CD4-positive, alpha-beta T cell treated with Interleukin-10 for 1 hour (primary cell): ENCODE measurements at places on chromosomes 3 and 15.
A peak's percentile ranks its signal among the peaks of the same experiment; 100 is the strongest.

DNA sequence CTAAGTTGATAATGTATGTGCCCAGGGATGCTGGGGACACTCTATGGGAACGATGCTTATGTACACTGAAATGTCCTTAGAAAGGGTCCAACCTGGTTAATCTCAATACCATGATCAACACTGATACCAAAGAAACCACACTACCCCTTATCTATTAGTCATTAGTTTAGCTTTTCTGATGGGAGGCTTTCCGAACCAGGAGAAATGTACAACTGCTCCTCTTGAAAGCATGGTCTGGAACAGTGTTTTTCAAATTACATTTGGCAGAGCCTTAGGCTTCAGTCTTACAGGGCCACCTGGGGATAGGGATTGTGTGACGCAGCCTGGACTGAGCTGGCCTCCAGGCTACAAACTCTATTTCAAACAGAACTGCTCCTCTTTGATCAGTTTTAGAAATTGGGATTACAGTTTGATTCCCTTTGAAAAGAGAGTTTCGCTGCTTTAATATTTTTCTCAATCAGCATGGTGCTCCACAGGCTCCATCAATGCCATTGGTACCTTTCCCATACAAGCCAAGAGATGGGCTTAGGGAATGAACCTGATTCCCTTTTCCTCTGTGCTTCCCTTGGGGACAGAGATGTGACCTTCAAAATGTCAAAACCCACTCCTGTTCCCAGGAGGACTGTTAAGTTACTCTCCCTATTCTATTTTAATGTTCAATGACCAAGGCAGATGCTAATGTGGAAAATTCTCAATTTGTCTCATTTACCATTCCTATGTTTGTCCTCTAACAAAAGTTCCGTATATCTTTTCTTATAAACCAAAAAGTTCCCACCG lies 296.0 kb upstream of the ADAMTS9 start:
- no peak for DNase-seq

- no peak for DNase-seq
Measured at GRCh38 chr15:73026511-73027054, 25.7 kb upstream of the NEO1 start.

- no peak for DNase-seq
Measured at GRCh38 chr3:187902936-187903335, 157.7 kb upstream of the BCL6 start.

DNA sequence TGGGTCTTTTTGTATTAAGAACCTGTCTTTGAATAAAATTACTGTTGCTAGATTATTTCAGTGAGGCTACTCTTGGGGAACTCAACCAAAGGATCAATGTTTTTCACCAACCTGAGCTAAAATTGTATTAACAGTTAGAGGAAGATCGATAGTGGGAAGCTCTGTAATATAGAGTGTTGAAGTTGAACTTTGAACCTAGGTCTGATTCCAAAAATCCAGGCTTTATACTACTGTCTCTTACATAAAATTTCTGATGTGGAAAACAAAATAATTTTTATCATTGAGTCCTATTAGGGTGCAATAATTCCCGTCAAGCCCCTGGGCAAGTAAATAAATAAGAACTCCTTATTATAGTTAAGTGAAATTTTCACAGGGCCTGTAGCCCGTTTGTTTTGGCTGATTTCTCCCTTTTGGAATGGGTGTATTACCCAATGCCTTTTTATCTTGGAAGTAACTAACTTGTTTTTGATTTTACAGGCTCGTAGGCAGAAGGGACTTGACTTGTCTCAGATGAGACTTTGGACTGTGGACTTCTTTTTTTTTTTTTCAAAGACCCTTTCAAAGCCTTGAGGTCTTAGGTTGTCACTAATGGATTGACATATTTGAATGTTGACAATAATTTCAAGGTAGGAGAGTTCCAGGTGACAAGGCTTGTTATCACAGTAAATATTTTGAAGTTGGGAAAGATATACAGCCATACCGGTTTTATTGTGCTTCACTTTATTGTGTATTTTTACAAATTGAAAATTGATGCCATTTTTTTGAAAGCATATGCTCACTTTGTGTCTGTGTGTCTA lies 276.1 kb downstream of the NFKBIZ start:
- DNase-seq = no peak

DNA sequence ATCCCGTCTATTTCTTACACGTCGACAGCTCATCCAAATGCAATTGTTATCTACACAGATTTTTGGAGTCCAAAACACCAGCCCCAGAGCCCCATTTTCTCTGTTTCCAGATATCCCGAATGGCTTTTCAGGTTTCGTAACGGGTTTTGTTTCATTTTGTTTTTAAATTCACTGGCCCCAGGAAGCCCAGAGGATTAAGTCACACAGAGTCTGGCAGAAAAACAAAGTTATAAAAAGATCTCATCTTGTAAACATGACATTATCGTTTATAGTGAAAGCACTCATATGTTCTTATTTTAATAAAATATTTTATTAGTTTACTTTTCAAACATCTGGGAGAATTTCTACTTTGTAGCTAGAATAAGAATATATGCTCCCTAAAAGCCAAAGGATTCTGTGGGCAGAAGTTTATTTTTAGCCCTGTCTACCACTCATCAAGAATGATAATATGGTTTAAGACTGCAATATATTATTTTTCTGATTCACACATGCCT lies 149.3 kb upstream of the SLC2A2 start:
- no peak for DNase-seq

- DNase-seq = no peak
Measured at GRCh38 chr15:61158504-61159407, 70.3 kb downstream of the RORA start.

GRCh38 chr3:176041812-176042211 lies 1155.5 kb downstream of the TBL1XR1 start:
- DNase-seq = no peak

DNA sequence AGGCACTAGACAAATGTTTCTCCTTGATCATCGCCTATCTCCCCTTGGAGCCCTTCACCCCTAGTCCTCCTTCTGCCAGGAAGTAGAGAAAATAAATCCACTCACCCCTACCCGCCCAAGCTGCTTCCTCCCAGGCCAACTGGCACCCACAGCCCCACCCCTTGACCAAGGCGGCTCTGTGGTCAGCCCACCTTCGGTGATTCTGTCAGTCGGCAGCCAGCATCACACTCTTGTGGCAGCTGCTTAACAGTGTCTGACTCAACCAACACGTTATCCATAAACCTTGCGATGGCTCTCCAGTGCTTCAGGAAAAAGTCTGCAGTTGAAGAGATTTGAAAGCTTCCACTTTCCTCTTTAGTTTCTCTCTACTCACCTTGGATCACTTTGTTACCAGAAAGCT lies 7.6 kb downstream of the SHF start:
- DNase-seq = peak; percentile 24

- peak; percentile 11 for DNase-seq
Measured at GRCh38 chr15:54082836-54083492, 104.7 kb downstream of the UNC13C start.

GRCh38 chr15:94451466-94451865 lies 220.1 kb downstream of the MCTP2 start:
- no peak for DNase-seq

DNA sequence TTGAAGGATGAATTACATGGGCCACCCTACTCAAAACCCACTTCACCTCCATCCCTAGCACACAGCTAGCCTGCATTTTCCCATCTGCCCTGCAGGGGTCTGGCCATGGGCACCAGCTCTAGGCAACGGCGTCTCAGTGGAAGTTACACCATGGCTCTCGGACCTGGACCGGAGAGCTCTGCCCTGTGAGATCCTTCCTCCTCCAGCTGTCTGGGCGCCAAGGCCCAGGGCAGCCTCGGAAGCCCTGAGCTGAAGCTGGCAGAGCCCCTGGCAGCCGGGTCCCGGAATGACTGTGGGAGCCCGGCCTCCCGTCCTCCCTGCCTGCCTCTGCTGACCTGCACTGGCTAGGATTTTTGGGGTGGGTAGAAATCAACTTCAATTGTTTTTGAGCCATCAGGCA lies 98.9 kb downstream of the CHSY1 start:
- no peak for DNase-seq

DNA sequence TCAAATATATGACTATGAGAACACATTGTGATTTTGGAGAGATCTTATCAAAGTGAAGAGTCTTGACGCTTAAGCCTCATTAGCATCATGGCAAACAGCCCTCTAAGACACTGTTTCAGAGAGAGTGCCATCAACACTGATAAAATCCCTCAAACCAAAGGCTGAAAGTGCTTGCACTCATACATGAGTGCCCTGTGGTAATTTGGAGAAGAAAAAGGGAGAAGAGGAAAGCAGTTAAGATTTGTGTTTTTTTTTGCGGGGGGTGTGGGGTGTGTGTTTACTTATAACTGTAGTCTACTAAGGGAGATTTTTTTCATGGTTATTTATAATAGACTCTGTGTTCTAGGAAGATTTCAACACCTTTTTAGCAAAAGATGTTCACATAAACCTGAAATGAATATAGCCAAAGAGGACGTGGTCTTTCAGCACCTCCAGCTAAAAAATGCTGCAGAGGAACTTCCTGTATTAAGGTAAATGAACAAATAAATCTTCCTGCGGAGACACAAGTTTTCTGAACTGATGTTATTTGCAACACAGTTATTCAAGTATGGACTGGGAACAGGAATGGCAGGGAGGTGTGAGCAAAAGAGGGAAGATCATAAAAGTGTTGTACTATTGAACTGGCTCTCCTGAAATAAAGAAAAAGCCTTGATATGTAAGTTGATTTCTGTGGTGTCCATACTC lies 81.9 kb upstream of the TGFBR2 start:
- no peak for DNase-seq

DNA sequence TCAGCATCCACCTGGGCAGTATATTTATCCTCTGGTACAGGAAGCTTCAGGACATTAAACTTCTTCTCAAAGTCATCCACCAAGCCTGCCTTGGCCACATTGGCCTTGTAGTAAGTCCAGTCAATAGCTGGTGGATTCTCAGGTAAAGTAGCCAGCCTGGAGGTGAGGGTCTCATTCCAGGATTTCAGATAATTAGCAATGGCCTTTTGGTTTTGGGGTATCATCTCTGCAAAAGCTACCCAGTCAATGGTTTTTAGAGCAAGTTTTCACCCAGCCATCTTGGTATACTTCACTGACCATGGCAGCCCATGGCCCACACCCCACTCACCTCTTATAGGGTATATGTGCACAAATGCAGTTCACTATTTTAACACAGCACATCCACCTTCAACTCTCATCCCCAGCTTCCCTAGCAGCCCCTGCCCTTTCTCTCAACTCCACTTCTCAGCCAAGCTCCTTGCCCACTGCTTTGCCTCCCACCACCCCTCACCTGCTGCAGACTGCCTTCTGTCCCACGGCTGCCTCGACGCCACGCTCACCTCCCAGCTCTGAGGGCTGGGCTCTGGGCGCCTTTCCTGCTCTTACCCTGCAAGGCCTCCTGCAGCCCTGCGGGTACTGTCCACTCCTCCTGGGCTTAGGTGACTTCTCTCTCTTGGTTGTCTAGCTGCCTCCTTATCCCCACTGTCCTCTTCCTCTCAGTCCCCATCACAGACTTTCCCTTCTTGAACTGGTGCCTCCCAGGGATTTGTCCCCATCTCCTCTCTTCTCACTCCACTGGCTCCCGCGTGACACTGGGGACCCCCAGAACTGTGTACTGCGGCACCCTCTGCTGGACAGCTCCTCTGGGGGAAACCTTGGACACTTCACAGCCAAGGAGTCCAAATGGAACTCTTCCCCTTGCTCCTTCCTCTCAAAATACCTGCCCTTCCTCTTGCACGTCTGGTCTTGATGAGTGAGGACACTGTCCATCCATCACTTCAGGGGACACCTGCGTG lies 1.7 kb upstream of the TGM5 start:
- DNase-seq = no peak

GRCh38 chr3:541062-541801 lies 344.7 kb downstream of the CHL1 start:
- no peak for DNase-seq

GRCh38 chr3:146019508-146019907 lies 141.5 kb downstream of the PLOD2 start:
- DNase-seq = no peak

DNA sequence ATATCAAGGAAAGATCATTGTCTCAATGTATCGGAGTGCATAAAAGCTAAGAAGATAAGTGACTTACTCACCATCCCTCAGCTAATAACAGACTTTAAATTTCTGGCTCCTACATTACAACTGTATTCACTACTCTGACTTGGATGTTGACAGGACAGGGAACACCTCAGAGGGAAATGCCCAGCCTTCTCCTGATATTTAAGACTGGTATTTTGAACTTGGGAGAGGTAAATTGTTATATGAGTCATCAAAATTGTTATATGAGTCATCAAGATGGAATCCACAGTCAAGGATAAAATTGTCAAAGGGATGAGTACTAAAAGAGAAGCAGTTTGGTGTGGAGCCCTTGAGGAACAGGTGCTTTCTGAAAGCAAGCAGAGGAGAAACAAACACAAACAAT lies 961.4 kb downstream of the VGLL3 start:
- DNase-seq = no peak

DNA sequence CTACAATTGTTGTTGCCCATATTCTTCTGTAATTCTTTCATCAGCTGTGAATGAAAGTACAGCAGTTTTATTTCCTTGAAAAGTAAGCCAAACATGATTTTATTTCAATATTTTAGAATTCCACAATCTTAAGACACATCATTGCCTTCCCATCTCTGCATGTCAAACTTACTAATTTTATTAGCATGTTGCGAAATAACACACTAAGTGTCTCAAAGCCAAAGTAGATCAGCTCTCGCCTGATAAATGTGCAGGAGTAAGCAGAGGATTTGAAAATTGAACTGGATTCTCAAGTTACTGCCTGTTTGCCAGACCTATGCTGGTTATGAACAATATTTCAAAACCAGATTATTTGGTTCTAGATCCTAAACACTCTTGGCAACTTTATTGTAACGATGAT lies 25.7 kb downstream of the TGFBR2 start:
- DNase-seq = no peak
